ENCODE measurements at places on chromosomes 7 and 10.

GRCh38 chr10:52451817-52452216, 137.7 kb downstream of the DKK1 start:
- no peak for DNase-seq

DNA sequence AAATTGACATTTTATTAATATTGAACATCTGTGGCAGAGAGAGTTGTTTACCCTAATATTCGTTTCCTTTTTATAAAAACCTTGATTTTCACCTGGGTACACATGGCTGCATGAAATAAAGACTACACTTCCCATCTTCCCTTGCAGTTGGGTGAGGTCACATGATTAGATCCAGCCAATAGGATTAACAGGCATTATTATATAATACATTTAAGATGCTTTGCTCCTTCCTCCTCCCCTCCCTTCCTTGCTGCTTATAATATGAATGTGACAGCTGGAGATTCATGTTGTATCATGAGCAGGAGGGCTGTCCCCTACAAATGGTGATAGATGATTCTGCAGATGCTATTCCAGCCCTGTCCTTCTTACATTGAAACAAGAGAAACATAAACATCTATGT, 146.6 kb downstream of the SH2D4B start:
- DNase-seq = no peak

- no peak for DNase-seq
These were observed 377.4 kb downstream of the GALNT17 start for GRCh38 chr7:71509381-71509780.

DNA sequence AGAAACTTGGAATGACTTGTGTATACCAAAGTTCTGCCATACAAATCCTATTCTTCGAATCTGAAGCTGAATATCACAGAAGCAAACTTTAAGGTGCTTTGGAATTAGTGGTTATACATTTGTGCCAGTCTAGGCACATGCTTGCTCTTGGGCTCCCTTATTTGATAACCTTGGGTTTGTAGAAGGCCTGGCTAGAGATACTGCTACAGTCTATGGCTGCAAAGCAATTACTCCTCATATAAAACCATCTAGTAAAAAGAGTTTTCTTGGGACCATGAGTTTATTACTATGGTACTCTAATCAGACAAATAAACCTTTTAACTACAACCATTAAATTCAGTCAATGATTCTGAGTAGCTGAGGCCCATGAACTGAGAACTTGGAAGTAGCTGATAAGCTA, 92.5 kb upstream of the SLC13A1 start:
- no peak for DNase-seq

GRCh38 chr10:22022257-22023032, 18.9 kb upstream of the DNAJC1 start:
- DNase-seq = no peak

DNA sequence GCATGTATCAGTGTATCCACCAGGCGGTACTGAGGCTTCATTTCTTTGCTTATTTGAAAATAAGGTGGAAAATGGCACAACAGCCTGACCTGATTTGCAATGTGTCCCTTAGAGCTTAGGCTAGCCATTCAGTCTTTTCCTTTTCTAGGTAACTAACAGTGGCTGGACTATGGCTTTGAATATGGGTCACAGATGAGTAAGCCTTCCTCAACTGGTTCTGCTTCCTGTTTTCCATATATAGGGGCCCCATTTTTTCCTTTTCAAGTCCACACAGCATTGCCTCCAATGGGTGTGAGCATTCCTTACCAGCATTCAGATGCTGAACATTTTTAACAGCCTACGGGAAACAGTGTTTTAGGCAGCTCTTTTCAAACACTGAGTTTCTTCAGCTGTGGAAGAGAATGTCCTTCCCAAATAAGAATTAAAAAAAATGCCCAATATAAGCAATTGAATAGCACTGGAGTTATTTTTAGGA, 3.9 kb upstream of the ITGB1 start:
- no peak for DNase-seq

DNA sequence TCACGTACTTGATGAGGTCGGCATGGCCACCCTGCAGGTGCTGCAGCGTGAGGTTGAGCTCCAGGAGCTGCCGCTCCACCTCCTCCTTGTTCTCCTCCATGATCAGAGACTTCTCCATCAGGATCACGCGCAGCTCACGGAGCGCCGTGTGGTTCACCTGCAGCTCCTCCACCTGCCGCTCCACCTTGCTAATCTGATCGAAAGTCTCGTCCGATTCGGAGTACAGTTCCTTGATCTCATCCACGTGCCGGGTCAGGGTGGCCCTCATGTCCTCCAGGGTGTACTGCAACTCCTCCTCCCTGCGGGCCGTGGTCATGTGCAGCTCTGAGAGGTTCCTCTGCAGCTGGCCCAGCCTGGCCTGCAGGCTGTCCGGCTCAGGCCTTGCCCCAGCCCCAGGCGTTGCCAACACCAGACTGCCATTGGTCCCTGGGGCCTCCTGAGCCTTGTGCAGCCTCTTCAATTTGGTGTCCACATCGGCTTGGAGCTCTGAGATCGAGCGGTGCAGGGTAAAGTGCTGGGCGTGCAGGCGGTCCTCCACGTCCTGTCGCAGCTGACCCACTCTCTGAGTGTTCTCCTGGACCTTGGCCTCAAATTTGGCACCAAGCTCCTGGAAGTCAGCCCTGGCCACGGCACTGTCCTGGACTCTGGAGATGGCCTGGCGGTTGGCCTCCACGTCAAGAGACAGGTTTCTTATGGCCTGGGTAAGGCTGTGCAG, 13.9 kb downstream of the MMRN2 start:
- no peak for DNase-seq

- no peak for DNase-seq
These were observed 1.9 kb downstream of the NKX1-2 start for GRCh38 chr10:124447751-124448466.

DNA sequence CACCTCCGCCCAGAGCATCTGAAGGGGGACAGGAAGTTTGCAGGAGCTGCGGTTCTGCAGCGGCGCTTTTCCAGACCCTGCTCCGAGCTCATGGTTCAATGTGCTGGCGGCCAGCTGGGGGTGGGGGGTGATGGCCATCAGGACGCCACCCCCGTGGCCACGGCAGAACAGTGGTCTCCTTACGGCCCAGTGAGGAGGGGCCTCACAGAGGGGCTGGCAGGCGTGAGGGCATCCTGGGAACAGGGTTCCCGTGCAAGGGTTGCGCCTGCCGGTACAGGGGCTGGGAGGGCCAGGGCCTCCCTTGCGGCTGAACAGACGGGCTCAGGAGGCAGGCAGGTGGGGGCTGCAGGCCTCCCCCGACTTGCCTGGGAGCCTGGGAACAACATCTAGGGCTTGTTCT, 39.0 kb upstream of the GNA12 start:
- no peak for DNase-seq

GRCh38 chr10:93420944-93421825, 60.9 kb downstream of the MYOF start:
- no peak for DNase-seq

- no peak for DNase-seq
These were observed 69.5 kb downstream of the CACNA2D1 start for GRCh38 chr7:82373926-82374635.

DNA sequence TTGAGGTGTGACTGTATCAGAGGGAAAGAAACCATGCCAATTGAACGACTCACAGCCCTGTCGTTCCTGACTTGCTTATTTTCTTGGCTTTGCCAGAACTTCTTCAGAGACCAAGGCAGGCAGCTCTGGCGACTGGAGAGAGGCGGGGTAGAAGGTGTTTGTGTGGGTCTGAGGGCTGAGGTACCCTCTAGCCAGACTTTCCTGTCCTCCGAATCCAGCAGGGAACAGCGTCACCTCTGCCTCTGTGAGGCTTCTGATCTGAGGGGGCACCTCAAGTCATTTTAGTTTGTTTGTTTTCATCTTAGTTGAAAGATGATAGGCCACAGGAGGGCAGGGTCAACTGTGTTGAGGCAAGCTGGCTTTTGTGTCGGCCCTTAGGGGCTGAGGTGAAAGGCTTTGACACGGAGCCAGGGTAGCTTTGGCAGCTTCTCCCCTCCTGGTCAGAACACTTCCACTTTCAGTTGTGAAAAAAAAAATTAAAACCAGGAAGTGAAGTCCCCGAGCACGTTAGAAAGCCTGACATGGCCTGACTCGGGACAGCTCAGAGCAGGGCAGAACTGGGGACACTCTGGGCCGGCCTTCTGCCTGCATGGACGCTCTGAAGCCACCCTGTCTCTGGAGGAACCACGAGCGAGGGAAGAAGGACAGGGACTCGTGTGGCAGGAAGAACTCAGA, 1.9 kb downstream of the ACSL5 start:
- DNase-seq = no peak

GRCh38 chr10:19532411-19532810, 283.8 kb upstream of the PLXDC2 start:
- no peak for DNase-seq

GRCh38 chr7:50305583-50306493, 1.3 kb downstream of the IKZF1 start:
- no peak for DNase-seq

DNA sequence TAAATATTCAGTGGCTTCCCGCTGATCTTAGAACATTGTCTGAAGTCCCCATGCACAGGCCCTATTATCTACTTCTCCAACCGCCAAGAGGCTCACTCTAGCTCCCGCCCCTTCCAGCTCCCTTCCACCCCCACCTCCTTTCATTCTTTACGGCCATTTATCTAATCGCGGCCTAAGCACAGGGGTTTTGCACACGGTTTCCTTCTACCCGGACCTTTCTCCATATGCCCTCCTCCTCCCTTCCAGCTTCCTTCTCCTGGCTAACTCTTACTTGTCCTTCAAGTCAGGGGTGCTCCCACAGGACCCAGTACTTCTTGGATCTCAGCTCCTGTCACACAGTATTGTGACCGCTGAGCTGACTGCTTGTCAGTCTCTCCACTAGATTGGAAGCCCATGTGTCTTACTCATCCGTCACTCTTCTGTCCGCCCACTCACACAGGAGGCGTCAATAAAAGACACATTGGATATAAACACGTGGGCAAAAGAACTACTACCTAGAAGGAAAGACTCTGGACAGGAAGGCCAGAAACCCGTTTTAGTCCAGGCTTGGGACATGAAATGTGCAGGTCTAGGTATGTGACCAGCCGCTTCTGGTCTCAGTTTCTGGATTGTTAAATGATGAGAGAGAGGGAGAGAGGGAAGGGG, 20.2 kb upstream of the HPS1 start:
- no peak for DNase-seq

DNA sequence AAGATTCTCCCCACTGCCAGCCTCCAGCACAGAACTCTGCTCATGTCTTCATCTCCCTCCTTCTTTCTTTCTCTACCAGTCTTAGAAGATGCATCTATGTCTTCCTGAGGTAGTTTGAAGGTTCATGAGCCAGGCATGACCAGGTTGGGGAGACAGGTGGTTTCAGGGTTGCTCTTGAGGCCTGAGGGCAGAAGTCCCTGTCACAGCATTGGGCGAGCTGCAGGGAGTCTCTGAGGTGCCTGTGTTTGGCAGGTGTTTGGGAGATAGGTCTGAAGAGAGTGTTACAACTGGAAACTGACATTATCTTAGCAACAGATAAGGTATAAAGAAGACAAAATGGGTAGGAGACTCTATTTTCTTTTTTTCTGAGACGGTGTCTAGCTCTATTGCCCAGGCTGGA, 18.7 kb downstream of the PRSS2 start:
- DNase-seq = no peak

DNA sequence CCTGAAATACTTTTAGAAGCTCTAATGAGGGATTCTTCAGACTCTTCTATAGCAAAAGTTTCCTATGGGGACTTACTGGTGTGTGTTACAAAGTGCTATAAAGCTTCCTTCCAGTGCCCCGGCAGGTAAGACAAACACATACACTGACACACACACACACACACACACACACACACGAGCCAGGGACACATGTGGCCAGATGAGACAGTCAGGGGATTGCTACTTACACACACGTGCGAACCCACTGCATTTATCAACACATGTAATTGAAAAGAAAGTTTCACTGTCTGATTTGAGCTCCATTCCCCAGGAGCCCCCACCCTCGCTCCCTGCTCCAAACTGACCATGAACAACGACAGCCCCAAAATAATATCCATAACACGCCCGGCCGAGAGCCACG, 119.8 kb downstream of the PRPF18 start:
- no peak for DNase-seq
